ENCODE measurements at places on chromosomes 2 and 18.

DNA sequence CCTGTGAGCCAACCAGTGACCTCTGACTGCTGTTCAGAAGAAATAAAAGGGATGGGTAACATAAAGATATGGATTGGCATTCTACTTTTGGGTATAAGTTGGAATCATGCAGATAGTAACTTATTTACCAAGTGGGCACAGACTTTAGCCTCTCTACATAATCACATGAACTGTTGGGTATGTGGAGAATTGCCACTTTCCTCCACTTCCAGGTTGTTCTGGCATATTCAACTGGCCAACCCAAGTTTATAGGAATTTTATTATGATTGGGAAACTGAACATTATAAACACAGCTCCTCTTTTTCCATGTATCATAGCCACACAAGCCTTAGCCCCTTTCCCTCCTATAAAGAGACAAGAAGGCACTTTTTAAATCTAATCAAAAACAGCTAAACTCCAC is 179.3 kb downstream of the RNF152 start:
- DNase-seq: no peak

DNA sequence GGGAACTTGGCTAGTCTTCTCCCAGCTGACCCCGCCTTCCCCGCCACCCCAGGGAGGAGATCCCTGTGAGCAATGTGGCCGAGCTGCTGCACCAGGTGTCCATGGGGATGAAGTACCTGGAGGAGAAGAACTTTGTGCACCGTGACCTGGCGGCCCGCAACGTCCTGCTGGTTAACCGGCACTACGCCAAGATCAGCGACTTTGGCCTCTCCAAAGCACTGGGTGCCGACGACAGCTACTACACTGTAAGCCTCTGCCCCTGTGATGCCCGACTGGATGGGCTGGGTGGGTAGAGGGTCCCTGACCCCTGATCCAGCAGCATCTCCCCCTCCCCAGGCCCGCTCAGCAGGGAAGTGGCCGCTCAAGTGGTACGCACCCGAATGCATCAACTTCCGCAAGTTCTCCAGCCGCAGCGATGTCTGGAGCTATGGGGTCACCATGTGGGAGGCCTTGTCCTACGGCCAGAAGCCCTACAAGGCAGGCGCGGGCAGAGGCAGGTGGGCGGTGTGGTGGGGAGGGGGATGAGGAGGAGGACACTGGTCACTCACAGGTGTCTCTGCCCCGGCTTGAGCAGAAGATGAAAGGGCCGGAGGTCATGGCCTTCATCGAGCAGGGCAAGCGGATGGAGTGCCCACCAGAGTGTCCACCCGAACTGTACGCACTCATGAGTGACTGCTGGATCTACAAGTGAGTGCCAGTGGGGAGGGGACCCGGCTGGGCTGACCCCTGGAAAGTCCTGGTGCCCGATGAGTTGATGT is 24.2 kb downstream of the ZAP70 start:
- DNase-seq: no peak

- peak; percentile 65 for DNase-seq
Observed at GRCh38 chr2:173354582-173355131, at the start of gene CDCA7. TSS of gene CDCA7 (plus strand) at chr2:173354872. CDS start at chr2:173354964, 92 bp downstream.

- DNase-seq: no peak
Observed at GRCh38 chr2:201558665-201559064, 84.6 kb downstream of the TMEM237 start.

GRCh38 chr2:13578547-13578946 is 861.8 kb downstream of the TRIB2 start:
- no peak for DNase-seq

- DNase-seq: no peak
Observed at GRCh38 chr2:96159084-96159830, 14.0 kb upstream of the DUSP2 start.

GRCh38 chr2:156380117-156380645 is 47.7 kb upstream of the NR4A2 start:
- DNase-seq: no peak

DNA sequence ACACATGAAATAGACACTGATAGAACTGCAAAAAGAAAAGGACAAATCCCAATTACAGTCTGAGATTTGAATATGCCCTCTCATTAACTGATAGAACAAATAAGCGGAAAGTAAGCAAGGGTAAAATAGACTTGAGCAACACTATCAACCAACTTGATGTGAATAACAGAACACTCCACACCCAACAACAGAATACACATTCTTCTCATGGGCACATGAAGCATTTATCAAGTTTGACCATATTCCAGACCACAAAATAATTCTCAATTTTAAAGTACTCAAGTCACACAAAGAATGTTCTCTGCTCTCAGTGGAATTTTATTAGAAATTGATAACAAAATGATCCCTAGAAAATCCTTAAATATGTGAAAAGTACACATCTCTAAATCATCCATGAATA is 19.0 kb downstream of the ETAA1 start:
- no peak for DNase-seq

Data from HS-5 (cell line).